ENCODE measurements at places on chromosomes 3 and 15. TPM values are rescaled to one million over a fixed set of nuclear protein-coding genes. Genes with fewer than 3 reads are reported as not detected.
A peak's percentile ranks its signal among the peaks of the same experiment; 100 is the strongest.

GRCh38 chr3:197151580-197151979, 122.0 kb upstream of the MELTF start:
- no peak for DNase-seq

GRCh38 chr15:52337198-52337853, 41.7 kb upstream of the MYO5C start:
- DNase-seq: no peak

DNA sequence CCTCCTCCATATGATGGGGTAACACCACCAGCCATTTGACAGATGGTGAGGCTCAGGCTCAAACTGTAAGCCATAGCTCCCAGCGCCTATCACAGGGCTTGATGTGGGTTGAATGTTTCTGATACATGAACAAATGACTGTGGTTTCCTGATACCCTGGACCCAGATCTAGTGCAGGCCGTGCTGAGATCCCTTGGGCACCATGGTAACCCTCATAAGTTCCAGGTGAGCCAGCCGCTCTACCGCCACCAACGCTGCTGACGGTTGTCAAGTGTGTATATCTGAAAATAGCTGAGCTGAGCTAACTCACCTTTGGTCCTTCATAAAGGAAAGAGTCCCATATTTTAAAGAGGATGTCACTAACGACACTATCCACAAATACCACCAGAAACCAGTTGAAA, 74.5 kb downstream of the TBC1D2B start:
- DNase-seq: peak; percentile 62

Gene SCN11A
- 1.5 TPM for total RNA-seq

DNA sequence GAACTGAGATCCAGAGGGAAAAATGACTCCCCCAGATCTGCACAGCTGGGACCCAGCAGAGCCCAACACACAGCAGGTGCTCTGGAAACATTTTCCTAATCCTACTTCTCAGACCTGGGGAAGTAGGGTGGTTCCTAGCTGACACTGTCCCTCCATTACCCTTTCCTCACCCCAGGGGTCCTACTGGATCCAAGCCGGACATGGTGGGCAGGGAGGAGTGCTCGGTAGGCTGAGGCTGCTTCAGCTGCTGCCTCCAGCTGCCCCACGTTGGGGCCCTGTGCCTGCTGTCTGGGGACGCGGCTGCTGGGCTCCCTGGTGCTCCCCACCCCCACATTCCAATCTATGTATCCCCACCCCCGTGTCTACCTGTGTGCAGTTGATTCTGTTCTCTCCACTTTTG, 29.8 kb upstream of the SLC6A6 start:
- no peak for DNase-seq

- DNase-seq: no peak
Measured at GRCh38 chr15:97200161-97200560, 760.3 kb upstream of the ARRDC4 start.

DNA sequence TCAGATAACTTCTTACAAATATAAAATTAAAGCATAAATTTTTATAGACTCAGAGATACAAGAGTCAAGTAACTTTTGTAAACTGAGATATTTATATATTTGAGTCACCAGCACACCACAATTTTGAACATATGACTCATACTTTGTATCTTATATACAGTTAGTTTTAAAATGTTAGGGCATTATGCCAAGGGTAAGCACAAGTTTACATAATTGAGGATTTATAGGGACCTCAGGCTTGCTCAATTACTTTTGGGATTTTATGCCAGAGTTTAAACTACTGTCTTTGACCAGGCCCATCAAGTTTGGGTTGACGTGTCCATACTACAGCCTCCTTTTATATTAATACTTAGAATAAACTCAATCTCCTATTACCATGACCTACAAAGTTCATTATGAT, 7.4 kb upstream of the FGF7 start:
- no peak for DNase-seq

Gene CXCR6
- total RNA-seq: 0.36 TPM

DNA sequence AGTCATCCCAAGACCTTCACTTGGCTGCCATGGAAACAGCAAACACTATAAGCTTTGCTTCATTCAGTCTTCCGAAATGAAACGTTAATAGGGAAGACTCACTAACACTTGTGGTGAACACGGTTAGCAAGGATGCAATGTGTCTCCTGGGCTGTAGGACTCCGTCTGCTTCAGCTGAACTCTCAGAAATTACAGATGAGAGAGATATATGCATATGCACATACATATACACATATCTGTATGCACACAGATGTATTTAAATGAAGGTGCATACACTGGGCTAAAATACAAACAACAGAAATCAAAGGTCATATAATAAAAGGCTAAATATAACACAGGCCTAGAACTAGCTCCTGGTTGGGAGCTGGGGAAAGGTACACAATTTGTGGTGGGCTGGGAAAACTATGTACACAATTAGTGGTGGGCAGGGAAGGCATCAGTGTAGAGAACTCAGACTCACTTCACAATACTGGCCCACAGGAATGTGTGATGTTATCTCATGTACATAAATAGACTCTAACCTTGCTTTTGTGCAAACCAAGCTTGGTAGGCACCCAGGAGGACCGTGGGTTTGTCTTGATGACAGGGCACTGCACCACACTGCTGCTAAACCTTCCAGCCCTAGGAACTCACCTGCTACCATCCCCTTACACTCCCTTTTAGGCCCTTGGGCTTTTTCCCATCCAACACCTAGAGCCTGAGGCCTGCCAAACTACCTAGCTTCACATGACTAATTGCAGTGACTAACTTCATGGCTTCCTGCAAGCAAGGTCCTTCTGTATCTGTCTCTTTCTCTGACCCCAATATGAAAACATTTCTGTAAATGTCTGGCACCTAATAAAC, 873.1 kb downstream of the NSUN3 start:
- no peak for DNase-seq

DNA sequence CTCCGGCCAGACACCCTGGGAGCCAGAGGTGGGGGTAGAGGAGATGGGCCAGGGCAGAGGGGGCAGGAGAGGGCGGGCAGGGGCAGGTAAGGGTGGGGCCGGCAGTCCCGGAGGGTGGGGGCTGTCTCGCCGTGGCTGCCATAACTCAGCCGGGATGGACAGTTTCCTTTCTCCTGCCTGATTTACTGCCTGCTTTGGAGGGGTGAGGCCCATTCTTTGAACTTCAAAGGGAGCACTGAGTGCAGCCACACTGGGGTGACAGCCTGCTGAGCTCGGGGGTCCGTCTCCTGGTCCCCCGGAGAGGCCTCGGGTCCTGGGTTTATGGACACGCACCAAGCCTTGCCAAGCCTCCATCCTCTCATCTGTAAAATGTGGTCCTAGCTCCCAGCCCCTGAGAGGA, 135.4 kb downstream of the FBLN2 start:
- no peak for DNase-seq

DNA sequence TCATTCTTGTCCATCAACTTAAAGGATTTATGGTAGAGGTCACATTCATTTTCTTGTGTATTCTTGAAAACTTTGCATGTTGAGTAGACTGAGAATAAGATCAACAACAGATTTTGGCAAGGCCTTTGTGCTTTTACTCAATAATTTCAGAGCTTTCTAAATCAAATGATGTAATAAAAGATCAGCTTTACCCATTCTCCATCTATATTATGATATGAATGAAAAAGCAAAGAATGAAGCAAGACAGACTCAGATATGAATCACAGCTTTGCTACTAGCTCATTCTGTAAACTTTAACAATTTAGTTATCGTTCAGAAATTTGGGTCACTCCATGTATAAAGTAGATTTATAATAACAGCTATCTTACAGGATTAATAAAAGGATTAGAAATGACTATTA, 275.8 kb upstream of the ARL6 start:
- no peak for DNase-seq

DNA sequence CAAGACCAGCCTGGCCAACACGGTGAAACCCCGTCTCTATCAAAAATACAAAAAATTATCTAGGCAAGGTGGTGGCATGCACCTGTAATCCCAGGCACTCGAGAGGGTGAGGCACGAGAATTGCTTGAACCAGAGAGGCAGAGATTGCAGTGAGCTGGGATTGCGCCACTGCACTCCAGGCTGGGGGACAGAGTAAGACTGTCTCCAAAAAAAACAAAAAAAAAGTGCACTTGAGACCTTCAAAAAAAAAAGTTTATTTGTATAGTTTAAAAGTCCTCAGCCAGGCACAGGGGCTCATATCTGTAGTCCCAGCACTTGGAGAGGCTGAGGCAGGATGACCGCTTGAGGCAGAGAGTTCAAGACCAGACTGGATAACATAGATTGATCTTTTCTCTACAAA, 2.1 kb downstream of the PBRM1 start:
- no peak for DNase-seq

Gene CGNL1
- total RNA-seq: 3.9 TPM

- DNase-seq: peak; percentile 27
Measured at GRCh38 chr15:23422946-23423708, 23.9 kb downstream of the GOLGA6L2 start.

Gene CAPN3
- total RNA-seq: 10.4 TPM

DNA sequence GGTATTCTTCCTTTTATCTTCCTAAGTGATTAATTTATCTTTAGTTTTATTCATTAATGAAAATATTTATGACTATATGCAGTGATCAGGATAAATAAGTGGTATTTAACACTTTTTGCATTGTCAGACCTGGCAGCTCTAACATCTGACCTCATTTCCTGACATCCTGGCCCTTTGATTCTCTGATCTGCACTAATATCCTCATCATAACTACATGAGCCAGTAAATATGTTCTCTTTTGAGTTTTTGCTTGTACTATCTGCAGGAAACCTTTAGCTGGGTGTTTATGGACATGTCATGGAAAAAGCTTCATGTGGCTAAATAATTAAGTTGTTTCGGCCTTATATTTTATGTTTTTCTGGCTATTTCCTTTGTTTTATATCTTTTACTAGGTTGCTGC, 10.5 kb downstream of the NKTR start:
- DNase-seq: no peak

DNA sequence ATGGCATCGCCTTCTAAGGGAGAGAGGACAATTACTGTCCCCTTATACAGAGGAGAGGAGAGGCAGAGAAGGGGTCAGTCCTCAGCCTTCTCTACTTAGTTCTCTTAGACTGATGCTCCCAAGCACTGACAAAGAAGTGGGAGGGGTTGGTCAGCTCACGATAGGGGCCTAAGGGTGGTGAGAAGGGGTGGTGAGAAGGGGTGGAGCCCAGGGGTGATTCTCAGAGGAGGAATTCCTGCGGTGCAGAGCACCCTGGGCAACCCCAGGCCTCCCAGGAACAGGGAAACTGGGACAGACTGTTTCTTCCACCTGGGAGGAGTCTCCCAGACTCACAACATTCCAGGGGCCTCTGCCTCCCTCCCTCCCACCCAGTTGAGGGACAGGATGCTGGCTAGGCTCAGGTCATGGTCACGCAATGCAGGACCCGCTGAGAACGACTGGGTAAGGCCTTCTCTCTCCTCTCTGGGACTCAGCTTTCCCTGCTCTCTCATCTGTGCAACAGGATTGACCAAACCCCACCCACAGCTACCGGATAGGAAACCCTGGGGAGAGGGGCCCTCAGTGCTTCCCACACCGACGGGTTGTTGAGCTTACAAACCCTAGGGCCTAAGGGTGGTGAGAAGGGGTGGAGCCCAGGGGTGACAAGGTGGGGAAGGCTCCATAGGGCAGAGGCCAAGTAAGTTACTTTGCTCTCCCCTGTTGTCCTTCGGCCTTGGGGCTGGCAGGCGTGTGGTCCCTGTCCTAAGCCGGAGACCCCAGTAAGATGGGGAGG, 1.5 kb downstream of the TPRA1 start:
- DNase-seq: no peak

Gene CADM2
- 12.8 TPM for total RNA-seq

DNA sequence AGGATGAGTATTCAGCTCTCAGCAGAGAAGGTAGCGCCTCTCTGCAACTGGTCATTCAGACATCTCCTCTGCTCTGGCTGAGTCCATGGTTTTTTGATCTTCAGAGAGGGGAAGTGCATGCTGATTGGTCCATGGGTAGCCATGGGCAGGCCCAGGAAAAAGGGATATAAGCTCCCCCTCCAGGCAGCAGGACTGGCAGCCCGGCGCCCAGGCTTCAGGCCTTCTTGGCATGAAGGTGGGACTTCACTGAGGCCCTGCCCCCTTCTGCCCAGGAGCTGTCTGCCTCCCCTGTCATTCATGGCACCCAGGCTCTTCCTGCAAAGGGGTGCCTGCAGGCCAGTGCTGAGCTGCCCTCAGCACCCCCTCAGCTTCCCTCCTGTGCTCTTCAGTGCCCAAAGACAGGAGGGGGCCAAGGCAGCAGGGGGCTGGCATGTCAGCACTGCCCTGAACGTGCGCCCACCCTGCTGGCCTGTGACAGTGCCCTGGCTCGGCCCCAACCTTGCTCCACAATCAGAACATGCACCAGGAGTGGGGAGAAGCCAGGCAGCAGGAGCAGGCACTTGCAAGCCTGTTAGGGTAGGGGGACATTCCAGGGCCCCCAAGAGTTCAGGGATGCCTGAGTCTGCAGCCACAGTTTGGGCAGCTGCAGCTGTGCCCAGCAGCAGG, 13.8 kb upstream of the NR1I2 start:
- DNase-seq: no peak

DNA sequence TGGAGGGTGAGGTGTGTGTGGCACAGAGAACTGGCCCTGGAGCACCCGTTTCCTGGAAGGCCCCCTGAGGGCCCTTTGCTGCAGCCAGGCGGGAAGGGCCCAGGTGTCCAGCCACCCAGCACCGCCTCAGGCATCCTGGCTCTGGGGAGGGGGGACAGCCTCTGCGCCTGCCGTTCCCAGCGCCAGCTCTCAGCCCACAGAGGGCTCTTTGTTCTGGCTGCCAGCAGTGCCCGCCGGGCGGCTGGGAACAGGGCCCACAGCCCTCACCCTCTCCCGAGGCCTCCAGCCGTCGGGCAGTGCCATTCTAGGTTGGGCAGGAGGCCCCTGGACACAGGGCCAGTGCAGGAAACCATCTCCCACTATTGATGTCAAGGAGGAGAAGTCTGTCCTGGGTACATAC, 8.3 kb downstream of the SLC38A3 start:
- no peak for DNase-seq

- no peak for DNase-seq
Measured at GRCh38 chr15:83322061-83322460, 37.6 kb upstream of the BNC1 start.

Gene AGBL1
- 0.28 TPM for total RNA-seq

GRCh38 chr3:190175490-190175889, 54.8 kb upstream of the P3H2 start:
- no peak for DNase-seq

- no peak for DNase-seq
Measured at GRCh38 chr3:44228900-44229299, 12.8 kb upstream of the TOPAZ1 start.

DNA sequence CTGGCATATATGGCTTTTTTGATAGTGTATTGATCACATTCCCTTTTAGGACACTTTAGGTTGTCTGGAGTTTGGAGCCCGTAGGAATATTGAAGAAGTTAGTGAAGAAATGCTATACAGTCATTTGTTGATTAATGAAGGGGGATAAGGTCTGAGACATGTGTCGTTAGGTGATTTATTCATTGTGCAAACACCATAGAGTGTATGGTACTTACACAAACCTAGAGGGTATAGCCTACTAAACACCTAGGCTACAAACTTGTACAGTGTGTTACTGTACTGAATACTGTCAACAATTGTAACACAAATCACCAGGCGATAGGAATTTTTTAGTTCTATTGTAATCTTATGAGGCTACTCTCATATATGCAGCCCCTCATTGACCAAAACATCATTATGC, 3.3 kb downstream of the TPM1 start:
- no peak for DNase-seq

Gene TMEM44
- 2.0 TPM for total RNA-seq

Gene TNFAIP8L3
- 6.1 TPM for total RNA-seq

GRCh38 chr3:151034303-151034702, 51.2 kb upstream of the MED12L start:
- no peak for DNase-seq

- no peak for DNase-seq
Measured at GRCh38 chr3:101084404-101084803, 91.2 kb upstream of the ABI3BP start.
